Activated T-helper 1 cell treated with anti-CD3 and anti-CD28 coated beads, Interleukin-12 subunit alpha, Interleukin-12 subunit beta, Interleukin-2, Interleukin-4 antibody, amounts not matched to agents 30 ng/mL and 10 ng/mL and 1 ng/mL, durations not matched to agents 14 hours and 24 hours and 36 hours (primary cell): ENCODE measurements at places on chromosomes 1 and 21. TPM values are rescaled to one million over a fixed set of nuclear protein-coding genes. Genes with fewer than 3 reads are reported as not detected.

Gene OR2L5
- total RNA-seq, result not detected in 2 replicates

Gene CD1C
- total RNA-seq, result 0.20 and 0.23 TPM in 2 replicates

- DNase-seq, result no peak
These were observed 224.5 kb upstream of the NFIA start for GRCh38 chr1:60857851-60858250.

GRCh38 chr1:29162476-29163138 lies 19.1 kb downstream of the SRSF4 start:
- no peak for DNase-seq

- DNase-seq, result no peak
These were observed 48.4 kb downstream of the ZBTB40 start for GRCh38 chr1:22500058-22500457.
